ENCODE measurements at places on chromosomes 6 and 20.

GRCh38 chr20:63124782-63125580 lies 91.0 kb downstream of the YTHDF1 start:
- no peak for DNase-seq

DNA sequence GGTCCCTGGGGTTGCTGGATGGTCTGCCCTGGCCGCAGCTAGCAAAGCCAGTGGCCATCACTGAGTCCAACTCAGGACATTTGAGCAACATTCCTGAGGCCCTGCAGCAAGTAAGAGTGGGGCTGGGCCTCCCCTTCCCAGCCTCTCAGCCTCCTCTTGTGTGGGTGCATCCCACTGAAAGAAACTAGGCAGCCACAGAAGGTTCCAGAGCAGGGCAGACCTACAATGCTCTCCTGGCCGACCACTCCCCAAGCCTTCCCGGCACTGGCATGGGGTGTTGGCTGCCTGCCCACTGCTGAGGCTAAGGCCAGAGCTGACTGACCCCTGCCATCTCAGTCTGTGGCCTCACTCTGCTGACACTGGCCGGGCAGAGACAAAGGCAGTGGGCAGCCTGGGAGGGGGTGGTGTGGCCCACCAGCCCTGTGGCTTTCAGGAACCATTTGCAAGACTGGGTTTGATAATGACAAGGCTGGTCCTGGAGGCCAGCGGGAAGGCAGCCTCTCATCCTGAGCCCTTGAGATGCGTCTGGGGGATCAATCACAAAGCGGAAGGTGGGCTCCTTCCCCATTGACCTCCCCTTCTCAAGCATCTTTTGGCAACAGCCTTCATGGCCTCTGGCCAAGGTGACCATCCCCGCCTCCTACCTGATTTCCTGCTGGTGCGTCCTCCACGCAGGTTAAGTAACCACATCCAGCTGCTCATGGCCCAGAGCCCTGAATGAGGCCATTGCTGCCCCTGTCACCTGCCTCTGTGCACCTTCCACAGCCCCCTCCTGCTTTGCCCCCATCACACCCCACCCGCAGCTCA lies 9.6 kb downstream of the DLGAP4 start:
- DNase-seq, result no peak

GRCh38 chr6:131923356-131923755 lies 27.8 kb downstream of the CCN2 start:
- DNase-seq, result no peak

DNA sequence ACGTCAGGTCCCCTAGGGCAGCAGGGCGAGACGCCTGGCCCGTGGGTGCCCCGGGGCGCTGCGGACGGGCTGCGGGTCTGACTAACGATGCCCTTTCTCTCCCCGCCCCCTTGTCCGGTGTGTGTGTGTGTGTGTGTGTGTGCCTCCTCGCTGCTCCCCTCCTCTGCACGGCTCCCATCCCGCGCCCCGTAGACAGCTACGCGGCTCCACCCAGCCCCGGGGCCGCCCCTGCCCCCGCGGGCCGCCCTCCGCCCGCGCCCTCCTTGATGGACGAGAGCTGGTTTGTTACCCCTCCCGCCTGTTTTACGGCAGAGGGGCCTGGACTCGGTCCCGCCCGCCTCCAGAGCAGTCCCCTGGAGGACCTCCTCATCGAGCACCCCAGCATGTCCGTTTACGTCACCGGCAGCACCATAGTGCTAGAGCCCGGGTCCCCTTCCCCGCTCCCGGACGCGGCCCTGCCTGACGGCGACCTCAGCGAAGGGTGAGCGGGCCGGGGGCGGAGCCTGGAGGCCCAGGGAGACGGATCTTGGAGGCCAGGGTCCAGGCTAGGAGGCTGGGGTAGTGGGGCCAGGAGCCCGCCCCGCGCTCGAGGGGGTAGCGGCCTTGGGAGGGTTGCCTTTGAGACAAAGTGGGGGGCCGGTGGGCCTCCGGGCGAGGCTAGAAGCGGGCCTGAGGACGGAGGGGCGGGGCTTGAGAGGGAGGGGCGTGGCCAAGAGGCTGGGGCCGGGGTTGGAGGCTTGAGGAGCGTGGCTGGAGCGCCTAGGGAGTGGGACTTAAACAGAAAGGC lies 5.1 kb downstream of the TP53INP2 start:
- DNase-seq, result peak; percentile 6

DNA sequence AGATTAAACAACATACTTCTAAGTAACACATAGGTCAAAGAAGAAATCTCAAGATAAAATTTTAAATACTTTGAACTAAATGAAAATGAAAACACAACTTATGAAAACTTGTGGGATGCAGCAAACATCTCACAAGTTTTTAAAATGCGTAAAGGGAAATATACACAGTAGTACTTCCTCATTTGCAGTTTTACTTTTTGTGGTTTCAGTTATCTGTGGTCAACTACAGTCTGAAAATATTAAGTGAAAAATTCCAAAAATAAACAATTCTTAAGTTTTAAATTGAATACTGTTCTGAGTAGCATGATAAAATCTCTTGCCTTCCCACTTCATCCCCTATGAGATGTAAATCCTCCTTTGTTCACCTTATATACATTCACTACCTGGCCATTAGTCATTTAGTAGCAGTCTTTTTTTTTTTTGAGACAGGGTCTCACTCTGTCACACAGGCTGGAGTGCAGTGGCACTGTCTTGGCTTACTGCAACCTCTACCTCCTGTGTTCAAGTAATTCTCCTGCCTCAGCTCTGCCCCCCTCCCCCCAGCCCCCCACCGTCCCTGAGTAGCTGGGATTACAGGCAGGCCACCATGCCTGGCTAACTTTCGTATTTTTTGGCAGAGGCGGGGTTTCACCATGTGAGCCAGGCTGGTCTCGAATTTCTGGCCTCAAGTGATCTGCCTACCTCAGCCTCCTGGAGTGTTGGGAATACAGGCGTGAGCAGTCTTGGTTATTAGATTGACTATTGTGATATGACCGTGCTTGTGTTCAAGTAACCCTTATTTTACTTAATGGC lies 154.6 kb upstream of the AHI1 start:
- no peak for DNase-seq

Measured in NCI-H2081 treated with DMSO at 0.1 percent for 48 hours (cell line).